GM13977 (cell line): ENCODE measurements at places on chromosomes 1 and 21.
A peak's percentile ranks its signal among the peaks of the same experiment; 100 is the strongest.

DNA sequence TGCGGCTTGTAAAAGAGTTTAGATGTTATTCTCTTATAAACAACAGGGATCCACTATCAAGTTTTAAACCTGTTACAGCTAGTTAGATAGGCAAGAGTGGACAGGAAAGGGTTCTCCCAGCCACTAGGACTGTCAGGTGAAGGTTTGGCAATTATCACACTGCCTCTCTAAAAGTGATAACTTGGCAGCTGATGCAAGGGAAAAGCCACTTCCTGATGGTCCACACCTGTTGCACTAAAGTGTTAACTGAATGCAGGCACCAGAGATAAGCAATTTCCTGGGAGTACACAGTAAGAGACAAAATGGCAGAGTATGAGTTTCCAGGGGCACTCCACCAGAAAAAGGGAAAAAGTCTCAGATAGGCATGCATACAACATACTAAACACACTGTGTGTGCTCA, 99.4 kb downstream of the VAV3 start:
- no peak for DNase-seq

- no peak for DNase-seq
Observed at GRCh38 chr1:203129501-203130231, 2.1 kb downstream of the ADORA1 start.

- DNase-seq: peak; percentile 70
Observed at GRCh38 chr1:204941421-204942338, 71.0 kb downstream of the NFASC start.

GRCh38 chr1:54791880-54792522, 9.1 kb downstream of the TTC22 start:
- DNase-seq: peak; percentile 67

GRCh38 chr1:191615101-191615821, 543.0 kb upstream of the RGS18 start:
- no peak for DNase-seq

DNA sequence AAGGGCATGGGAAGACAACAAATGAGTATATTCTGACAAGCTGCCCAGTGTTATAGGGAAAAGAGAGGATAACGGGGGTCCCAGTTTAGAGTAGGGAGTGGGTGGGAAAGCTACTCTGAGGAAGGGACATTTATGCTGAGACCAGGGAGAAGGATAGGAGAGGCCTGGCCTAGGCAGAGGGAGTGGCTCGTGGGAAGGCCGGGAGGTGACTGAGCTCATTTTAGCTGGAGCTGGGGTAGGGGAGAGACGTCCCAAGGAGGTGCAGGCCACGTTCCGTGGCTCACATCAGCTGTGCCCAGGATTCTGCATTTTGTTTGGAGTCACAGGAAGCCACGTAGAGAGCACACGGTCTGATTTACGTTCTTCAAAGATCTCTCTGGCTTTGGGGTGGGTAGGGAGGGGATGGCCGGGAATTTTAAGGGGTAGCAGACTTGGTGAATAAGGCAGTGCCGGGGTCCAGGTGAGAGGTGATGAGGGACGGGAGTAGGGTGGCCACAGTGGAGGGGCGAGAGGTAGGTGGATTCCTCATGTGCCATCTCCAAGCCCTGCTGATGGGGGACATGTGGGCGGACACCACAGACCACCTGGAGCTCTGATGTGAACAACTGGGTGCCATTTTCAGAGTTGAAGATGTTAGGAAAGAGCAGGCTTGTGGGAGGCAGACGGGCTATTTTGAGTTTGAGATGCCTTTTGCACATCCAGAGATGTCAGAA, 4.7 kb downstream of the TINAGL1 start:
- no peak for DNase-seq

DNA sequence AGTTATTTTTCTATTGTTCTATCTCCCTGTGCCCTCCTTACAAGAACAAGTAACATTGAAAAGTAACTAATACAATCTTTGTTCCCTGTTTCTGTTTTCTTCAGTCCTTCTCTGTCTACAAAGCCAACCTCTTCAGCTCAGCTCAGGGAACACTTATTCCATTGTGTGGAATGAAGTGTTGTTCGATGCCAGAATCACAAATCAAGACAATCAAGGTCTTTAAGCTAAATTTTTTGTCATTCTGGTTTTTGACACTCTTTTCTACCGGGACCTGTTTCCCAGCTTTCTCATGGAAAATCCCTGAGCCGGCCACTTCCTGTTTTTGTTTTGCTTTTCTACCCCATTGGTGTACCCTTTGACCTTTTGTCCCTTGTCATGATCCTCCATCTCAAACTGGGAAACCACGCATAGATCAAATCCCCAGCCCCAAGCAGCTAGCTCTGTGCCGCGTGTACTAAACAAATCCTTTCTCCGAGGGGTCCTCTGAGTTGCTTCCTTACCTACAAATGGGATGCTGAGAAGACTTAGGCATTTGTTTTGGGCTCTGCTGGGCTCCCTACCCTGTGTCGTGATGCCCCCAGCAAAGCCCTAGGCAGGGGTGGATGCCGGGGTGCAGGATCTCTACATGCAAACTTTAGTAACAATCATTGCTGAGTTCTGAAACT, 141.8 kb downstream of the TOMM20 start:
- no peak for DNase-seq

DNA sequence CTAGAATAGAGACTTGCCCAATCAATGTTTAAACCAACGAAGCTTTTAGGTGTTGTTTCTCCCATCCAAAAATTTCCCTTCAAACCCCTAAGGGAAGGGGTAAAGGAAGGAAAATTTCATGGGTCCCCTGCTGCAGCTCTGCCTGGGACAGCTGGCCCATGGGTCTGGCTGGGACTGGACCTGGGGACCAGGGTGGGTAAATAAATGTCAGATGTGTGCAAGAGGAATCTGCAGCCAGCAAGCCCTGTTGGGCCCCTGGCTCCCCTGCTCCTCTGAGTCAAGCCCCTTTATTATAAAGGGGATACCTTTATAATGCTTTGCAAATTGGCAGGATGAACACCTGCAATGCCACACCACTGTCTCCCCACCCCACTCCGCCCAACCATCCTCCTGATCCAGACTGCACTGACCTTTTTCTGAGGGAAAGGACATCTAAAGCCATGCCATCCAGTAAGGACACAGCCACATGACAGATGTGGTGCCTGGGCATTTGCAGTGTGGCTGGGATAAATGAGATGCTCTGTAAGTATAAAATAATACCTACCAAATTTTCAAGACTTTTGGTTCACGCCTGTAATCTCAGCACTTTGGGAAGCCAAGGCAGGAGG, 1.9 kb upstream of the TMEM125 start:
- no peak for DNase-seq

DNA sequence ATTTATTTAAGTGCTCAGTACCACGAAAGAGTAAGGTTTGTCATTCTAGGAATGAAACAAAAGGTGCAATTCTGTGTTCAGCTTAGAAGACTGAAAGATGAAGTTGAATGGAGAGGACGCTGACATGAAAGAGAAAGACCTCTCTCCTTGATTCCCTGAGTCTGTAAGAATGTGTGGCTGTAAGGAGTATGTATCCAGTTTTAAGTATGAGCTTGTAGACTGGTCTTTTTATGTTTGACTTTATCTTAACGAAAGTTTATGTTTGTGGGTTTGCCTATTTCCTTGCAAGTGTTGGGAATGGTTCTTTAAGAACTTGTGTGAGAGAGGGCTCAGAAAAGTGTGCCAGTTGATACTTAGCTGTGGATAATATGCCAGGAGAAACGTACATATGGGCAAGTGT, 1.4 kb downstream of the CHD1L start:
- no peak for DNase-seq

GRCh38 chr1:225911191-225912130, 12.6 kb downstream of the PYCR2 start:
- DNase-seq: peak; percentile 82

DNA sequence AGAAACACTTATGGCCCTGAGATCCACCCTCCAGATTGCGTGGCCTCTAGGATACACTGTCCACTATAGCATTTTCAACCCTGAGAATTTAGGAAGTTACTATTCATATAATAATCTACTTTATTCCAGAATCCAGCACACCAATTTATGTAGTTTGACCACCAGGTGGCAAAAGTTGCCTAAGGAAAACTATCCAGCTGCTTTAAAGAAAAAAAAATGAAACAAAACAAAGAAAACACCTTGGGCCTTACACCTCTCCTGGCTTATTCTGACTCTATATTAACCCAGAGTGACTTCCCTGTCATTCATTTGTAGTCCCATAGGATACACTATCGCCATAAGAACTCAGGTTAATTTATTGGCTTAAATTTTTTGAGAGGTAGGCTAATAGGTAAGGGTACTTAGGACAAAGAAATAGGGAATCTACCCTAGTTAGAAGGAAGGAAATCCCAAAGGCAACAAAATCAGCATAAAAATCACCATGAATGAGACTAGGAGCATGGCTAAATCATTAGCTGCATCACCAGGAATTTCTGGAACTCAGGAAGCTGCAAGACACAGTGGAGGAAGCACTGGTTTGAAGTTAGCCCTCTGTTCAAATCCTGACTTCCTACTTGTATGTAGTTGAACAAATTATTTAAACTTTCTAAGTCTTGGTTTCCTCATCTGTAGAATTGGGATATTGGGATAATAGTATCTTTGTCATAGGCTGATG, 107.5 kb downstream of the SPAG17 start:
- DNase-seq: no peak

DNA sequence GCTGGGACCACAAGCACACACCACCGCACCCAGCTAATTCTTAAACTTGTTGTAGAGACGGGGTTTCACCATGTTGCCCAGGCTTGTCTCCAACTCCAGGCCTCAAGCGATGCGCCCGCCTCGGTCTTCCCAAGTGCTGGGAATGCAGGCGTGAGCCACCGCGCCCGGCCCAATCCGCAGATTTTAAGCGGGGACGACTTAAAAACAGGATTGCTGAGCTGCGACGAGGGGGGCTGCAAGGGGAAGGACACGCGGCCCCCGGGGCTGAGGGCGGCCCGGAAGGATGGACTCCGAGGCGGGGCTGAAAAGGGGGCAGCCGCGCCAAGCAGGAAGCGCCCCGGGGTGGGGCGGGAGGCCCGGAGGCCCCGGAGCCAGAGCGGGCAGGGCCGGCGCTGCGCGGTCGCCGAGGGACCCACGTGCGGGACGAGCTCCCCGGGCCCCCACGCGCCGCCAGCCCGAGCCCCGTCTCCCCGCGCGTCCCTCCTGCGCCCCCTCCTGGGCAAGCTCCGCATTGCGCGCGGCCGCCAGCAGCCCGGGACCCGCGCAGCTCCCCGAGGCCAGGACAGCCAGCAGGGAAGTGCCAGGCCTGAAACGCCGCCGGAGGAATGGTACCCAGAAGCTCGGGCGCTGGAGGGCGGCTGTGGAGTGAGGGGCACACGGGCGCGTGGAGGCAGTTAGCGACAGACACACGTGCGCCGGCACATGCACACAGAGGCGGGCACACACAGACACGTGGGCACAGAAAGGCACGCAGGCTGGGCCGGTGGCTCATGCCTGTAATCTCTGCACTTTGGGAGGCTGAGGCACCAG, 5.5 kb upstream of the PRKCZ start:
- DNase-seq: peak; percentile 89

- DNase-seq: no peak
Observed at GRCh38 chr1:18886003-18886335, 16.4 kb downstream of the ALDH4A1 start.

- DNase-seq: no peak
Observed at GRCh38 chr1:31259746-31260145, 20.1 kb upstream of the NKAIN1 start.
